ENCODE measurements at places on chromosomes 5 and 9. TPM values are rescaled to one million over a fixed set of nuclear protein-coding genes. Genes with fewer than 3 reads are reported as not detected.

Gene PDE8B
- 0.15 TPM for total RNA-seq

Gene FCHO2
- 12.0 TPM for total RNA-seq

Gene MEGF10
- 0.97 TPM for total RNA-seq

Gene ZFP2
- total RNA-seq: 0.65 TPM

Gene CDKN2A
- total RNA-seq: 4.9 TPM

Gene ANKRD31
- total RNA-seq: not detected

Gene NR5A1
- not detected for total RNA-seq

Gene SPATA9
- not detected for total RNA-seq

Gene C9orf50
- total RNA-seq: not detected

Gene CPLANE1
- 11.7 TPM for total RNA-seq

Gene CTXN3
- under 0.01 TPM for total RNA-seq

Gene PSAT1
- total RNA-seq: 31.2 TPM

Gene ROR2
- total RNA-seq: under 0.01 TPM

Gene PCDHGA5
- total RNA-seq: 0.30 TPM

Gene CNOT8
- total RNA-seq: 93.2 TPM

Gene C9
- total RNA-seq: not detected

Gene PITX1
- total RNA-seq: 0.32 TPM

Gene BHMT
- not detected for total RNA-seq

Gene SLCO6A1
- total RNA-seq: not detected

Gene MELK
- total RNA-seq: 28.3 TPM

Gene SPINK4
- not detected for total RNA-seq

Gene SPINK14
- total RNA-seq: not detected

Gene OTP
- not detected for total RNA-seq

Gene ITGA1
- total RNA-seq: 4.4 TPM

Gene BTNL3
- not detected for total RNA-seq

Gene HABP4
- 7.8 TPM for total RNA-seq

Gene CBY3
- not detected for total RNA-seq

Gene SLC34A1
- not detected for total RNA-seq

Gene SPEF2
- total RNA-seq: 0.97 TPM

Gene CCDC152
- total RNA-seq: 2.9 TPM

Measured in epithelial cell of umbilical artery (primary cell).